ENCODE measurements at places on chromosomes 7 and 10.

DNA sequence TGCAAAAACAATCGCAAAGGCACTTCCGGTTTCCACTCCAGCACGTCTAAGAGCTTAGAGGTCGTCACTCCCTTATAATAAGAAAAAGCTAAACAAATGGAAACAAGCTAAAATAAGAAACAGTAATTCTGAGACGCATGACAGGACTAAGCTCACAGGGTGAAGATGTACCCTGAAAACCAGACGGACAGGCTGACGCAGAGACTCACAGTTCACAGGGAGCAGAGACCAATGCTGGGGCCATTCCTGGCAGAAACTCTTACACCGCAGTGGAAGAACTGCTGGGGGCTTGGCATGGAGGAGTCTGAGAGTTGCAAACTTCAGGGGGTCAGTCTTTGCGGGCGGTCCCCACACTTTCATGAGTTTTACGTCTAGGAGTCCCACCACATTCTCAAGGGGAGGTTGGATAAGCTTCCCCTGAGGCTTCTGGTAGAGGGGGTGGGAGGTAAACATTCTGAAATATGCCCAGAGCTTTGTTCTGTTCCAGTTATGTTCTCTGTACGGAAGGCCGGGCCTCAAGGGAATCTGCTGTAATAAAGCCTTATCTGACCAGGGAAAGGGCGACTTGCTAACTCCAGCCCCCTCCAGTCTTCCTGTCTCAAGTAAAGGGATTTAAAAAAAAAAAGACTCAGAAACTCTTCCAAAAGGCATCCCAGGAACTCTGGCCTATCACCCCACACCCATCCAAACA is 47.8 kb downstream of the BRI3 start:
- DNase-seq: no peak

DNA sequence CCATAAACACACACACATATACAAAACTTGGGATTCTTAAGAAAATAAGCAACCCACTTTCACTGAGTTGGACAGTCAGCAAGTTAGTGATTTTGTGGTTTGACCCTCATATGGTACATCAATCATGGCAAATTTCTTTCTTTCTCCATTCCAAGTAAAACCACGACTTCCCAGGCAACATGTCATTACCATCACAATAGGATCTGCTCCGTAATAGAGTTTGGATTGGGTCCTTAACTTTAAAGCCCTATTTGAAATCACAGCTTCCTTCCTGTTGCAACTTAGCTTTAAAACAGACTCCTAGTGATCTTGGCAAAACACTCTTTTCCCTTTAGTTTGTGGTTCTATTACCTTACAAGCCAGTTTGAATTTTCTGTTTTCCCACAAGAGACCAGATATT is 483.6 kb downstream of the INHBA start:
- no peak for DNase-seq

- no peak for DNase-seq
Observed at GRCh38 chr7:139182363-139182762, 48.7 kb upstream of the UBN2 start.

GRCh38 chr7:106767498-106768323 is 97.4 kb upstream of the PIK3CG start:
- peak; percentile 33 for DNase-seq

GRCh38 chr10:20034732-20035131 is 218.5 kb downstream of the PLXDC2 start:
- no peak for DNase-seq

GRCh38 chr10:32149252-32149955 is 93.2 kb upstream of the KIF5B start:
- no peak for DNase-seq

- DNase-seq: no peak
Observed at GRCh38 chr10:93199191-93199751, 125.6 kb downstream of the CYP26A1 start.

GRCh38 chr10:43881657-43882056 is 233.0 kb upstream of the ZNF32 start:
- no peak for DNase-seq

DNA sequence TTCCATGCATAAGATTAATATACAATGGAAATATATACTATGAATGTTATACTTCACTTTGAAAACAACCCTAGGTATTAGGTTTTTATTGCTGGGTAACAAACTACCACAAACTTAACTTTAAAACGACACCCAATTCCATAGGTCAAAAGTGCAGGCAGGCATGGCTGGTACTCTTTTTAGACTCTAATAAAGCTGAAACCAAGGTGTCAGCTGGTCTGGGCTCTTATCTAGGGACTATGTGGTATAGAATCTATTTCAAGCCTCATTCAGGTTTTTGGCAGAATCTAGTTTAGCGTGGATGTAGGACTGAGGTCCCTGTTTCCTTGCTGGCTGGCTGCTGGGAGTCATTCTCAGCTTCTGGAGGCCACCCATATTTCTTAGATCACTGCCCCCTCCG is 65.0 kb upstream of the TMEM168 start:
- no peak for DNase-seq

GRCh38 chr10:83222832-83223742 is 916.2 kb upstream of the GHITM start:
- no peak for DNase-seq

DNA sequence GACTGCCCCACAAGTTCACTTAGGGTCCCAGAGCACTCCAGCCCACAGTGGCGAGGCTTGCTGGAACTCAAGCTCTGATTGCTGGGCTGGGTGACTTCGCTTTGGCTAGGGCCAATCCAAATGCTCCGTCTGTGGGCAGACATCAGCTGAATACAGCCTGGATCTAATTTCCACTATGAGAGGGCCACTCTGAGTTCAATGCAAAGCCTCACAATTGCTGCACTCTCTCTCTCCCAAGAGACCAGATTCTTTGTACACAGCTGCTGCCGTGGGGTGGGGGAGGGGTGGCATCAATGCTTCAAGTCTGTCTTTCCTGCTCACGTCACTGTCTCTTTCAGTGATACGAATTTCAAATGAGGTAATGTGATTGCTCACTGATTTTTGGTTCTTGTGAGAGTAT is 47.3 kb upstream of the BPGM start:
- no peak for DNase-seq

- DNase-seq: no peak
Observed at GRCh38 chr10:481628-482027, 207.8 kb downstream of the DIP2C start.

GRCh38 chr10:25017154-25017590 is 760 bp downstream of the THNSL1 start:
- no peak for DNase-seq

- no peak for DNase-seq
Observed at GRCh38 chr7:98229441-98229840, 18.2 kb downstream of the BHLHA15 start.

DNA sequence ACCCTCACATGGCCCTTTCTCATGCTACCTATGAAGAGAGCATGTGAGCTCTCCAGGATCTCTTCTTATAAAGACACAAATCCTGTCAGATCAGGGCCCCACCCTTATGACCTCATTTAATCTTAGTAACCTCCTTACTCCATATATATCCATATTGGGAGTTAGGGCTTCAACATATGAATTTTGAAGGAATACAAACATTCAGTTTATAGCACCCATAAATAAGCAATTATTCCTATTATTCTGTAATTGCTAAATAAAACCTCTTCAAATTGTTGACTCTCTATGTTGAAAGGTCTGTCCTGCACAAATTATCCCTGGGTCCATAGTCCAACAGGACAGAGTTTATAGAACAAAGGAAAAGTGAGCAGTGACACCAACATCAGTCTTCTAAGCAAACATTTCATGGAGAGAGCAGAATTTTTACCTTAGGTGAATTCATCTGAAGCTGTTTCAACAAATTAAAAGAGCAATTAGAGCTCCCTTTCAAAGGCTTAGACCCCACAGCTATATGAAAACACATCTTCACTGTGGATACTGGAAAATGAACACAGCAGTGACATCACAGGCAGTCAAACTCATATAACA is 12.2 kb downstream of the DOCK4 start:
- no peak for DNase-seq

DNA sequence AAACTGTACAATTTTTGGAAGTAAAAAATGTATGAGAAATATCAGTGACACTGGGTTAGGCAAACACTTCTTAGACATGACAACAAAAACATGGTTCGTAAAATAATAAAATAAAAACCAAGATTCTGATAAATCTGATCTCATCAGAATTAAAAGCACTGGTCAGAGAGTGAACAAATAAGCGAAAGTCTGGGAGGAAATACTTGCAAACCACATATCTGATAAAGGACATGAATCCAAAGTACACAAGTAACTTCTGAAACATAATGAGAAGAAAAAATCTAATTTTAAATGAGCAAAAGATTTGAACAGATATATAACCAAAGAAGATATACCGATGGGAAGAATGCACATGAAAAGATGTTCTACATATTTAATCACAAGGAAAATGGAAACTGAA is 91.5 kb downstream of the RTKN2 start:
- no peak for DNase-seq

GRCh38 chr10:13016426-13016825 is 14.9 kb upstream of the CCDC3 start:
- DNase-seq: no peak

DNA sequence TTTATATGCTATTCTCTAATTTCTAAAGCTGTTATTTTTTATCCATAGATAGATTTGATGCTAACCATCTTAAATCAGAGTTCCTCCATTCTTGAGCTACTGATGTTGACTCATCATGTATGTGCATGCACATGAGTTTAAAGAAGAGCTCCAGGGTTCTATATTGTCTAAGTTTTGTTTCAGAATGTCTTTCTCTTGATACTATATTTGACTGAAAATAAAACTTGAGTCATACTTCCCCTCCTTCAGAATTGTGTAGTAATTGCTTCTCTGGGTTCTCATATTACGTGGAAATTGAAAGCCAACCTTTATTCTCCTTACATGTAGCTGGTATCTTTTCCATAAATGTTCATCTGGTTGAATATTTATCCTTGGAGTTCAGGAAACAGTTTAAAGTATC is 89.4 kb downstream of the LRRTM3 start:
- no peak for DNase-seq

GRCh38 chr10:25501912-25502311 is 327.1 kb downstream of the GPR158 start:
- no peak for DNase-seq

DNA sequence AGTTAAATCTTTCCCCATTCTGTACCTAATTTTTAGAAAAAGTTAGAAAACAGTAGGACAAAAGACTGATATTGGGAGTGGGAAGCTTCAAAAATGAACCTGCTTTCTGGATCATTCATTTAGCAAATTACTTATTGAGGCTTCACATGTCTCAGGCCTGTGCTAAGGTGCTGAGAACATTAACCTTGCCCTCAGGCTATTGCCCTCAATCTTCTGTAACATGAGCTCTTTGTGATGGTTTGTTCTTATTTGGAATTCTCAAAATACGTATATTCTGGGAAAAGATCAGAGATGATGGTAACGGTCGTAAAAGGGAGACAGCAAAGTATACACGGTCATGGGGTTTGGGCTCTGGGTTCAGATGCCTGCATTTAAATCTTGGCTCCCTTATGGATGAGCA is 39.5 kb upstream of the PRKG1 start:
- DNase-seq: no peak

Data from CD4-positive, alpha-beta T cell treated with Interleukin-21 for 1 hour (primary cell).